ENCODE measurements at places on chromosomes 4 and X.

- DNase-seq, result no peak
These were observed 7.9 kb downstream of the TRIM2 start for GRCh38 chr4:153211986-153212728.

GRCh38 chr4:145501051-145501660 lies 19.5 kb downstream of the SMAD1 start:
- no peak for DNase-seq

- DNase-seq, result no peak
These were observed 12.0 kb downstream of the MAB21L2 start for GRCh38 chr4:150593996-150594395.

GRCh38 chr4:80171251-80171650 lies 26.1 kb upstream of the PRDM8 start:
- DNase-seq, result no peak

DNA sequence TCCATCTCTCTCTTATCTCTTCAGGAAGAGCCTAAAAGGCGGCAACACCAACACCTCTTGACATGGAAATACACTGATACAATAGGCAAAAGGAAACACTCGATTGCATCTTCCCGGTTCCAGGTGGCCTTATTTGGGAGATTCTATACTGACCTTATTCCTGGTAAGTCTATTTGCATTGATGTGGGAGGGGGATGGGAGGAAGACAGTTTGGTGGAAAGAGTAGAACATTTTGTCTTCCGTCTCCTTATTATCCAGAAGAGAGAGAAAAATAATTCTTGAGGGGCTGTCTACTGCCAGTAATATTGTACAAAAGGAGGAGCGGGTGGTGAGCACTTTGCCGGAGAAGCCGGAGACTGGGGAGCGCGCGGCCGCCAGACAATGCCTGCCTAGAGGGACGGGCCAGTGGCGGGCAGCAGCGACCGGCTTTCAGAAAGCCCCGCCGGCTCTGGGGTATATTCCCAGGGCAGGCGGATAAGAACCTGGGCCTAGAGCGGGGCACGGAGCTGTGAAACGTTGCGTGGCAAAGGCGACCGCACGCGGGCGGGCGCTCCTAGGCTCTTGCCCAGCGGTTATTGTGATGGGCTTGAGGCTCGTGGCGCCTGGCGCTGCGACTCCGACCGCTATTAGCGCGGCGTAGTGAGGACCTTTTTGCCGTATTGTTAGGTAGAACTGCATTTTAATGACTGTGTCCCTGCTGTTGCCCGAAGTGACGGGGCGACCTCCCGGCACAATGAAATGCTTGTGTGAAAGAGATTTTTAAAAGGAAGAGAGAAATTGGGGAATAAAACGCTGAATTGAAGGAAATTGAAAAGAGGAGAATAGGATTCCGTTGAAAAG lies 518 bp downstream of the PRDM8 start:
- no peak for DNase-seq

DNA sequence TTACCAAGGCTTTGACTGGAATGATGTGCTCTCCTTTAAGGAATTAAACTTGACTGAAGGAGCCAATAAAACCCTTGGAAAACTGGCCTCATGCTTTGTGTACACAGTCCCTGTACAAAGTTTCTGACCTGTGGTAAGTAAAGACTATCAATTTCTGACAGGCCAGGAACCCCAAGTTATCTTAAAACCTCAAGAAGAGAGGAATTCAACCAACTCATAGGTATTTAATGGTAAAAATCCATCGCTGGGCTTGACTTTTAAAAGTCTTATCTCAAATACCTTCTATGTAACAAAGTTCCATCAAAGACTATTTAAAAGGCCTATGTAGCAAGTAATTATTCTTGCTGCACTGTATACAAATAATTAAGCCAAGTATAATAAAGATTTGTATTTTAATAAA lies 103.7 kb upstream of the TENT5D start:
- DNase-seq, result no peak

GRCh38 chrX:24377911-24378468 lies 17.6 kb downstream of the SUPT20HL1 start:
- no peak for DNase-seq

GRCh38 chr4:85370400-85371032 lies 104.4 kb upstream of the ARHGAP24 start:
- DNase-seq, result no peak

DNA sequence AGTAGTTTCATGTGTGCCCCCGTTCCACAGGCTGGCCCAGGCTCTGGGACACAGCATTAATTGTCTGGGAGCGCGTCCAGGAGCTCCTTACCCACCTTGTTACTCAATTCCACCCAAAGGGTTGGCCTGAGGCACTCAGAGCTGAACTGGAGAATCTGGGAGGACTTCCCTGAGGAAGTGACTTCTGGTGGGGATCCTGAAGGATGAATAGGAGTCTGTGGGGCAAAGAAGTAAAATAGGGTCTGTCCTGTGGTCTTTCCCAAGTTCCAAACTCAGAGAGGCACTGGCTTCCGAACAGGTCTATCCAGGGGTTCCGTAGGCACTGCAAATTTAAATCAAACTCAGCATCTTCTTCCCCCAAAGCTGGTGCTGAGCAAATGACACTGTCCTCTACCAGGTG lies 204.3 kb downstream of the AFAP1 start:
- DNase-seq, result no peak

GRCh38 chr4:52964011-52964410 lies 101.9 kb downstream of the RASL11B start:
- no peak for DNase-seq

DNA sequence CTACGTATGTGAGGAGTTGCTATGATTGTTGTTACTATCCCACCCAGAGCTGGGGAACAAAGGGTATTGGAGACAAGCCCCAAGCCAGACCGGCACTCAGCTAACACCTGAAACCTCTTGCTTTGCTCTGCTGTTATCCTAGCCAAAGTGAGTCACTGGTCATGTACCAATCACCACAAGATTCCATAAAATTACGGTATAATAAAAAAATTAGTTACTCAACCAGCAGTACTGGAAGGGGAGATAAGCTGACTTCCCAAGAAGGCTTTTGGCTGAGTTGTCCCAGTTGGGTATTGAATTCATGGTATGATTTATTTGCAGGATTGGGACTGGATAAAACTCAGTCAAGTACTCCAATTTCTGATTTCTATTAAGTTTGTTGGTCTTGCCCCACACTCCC lies 5.3 kb downstream of the EDA2R start:
- no peak for DNase-seq

Data from activated T-helper 1 cell treated with anti-CD3 and anti-CD28 coated beads, Interleukin-2, amount 50 U/mL, for 16 hours (primary cell).